Stromal cell of bone marrow (primary cell): ENCODE measurements at places on chromosomes 6 and 20.

DNA sequence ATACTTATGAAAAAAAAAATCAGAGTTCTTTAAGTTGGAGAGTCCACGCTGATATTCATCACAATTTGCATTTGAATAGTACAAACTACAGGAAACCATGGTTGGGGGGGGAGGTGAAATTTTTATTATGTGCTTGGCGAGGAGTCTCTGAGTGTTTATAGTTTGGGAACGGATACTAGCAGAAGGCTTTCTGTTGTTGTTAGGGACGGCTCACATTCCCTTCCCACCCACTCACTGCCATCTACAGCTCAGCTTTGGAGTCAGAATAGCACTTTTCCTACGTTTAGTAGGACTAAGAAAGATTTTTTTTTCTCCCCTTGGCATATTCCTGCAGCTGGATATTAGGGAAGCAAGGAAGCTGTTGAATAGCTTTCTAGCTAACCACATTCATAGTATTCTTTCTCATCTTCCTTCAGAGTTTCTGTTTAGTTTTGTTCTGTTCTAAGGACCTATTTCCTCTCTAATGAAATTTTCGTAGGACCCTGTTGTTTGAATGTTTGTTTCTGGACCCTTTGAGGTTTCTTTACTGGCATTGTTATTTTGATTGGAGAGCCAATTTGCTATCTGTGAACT lies 235.1 kb upstream of the ZNF217 start:
- peak; percentile 91 for DNase-seq

- no peak for DNase-seq
These were observed 225.1 kb upstream of the MANEA start for GRCh38 chr6:95352064-95352795.

- peak; percentile 76 for DNase-seq
These were observed 179.5 kb downstream of the ADAT2 start for GRCh38 chr6:143271024-143271423.

DNA sequence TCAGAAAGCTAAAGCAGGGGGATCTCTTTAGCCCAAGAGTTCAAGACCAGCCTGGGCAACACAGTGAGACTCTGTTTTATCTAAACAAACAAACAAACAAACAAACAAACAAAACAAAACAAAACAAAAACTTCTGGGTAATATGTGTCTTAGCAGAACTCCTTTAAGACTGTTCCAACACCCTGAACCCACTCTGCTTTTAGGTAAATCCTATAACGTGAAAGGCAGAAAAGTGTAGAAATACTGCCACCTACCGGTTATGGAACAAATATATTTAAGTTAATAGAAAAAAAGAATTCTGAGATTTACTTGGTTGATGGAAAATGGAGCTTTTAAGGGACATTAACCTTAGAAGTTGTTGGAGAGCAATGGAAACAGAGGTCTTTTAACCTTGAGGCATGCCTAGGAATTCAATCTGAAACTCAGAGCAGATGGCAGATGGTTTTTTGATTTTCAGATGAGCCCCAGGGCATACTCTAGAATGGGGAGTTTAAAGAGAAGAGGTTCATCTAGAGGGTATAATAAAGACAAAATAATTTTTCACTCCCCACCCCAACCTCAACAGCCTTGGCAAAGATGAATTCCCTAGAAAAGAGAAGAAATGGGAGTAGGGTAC lies 38.5 kb downstream of the SOD2 start:
- DNase-seq = peak; percentile 42

DNA sequence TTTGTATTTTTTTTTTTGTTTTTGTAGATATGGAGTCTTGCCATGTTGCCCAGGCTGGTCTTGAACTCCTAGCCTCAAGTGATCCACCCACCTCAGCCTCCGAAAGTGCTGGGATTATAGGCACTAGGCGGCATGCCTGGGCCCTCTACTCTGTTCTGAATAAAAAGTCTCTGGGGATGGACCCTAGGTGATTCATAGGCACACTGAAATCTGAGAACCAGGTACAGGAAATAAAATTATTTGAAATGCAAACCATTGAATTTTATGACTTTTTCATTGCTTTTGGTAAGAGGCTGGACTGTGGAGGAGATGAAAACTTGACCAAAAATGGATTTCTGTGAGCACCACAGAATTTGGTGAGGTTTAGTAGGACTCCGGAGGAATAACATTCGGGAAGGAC lies 117.5 kb downstream of the PRIM2 start:
- no peak for DNase-seq
